ENCODE measurements at places on chromosomes 1 and 21. TPM values are rescaled to one million over a fixed set of nuclear protein-coding genes. Genes with fewer than 3 reads are reported as not detected.

The SLC1A7 gene
- total RNA-seq, result 21.1 TPM

The PIK3C2B gene
- 64.6 TPM for total RNA-seq

- no peak for DNase-seq
Observed at GRCh38 chr1:162366671-162367070, 10.0 kb downstream of the SPATA46 start.

DNA sequence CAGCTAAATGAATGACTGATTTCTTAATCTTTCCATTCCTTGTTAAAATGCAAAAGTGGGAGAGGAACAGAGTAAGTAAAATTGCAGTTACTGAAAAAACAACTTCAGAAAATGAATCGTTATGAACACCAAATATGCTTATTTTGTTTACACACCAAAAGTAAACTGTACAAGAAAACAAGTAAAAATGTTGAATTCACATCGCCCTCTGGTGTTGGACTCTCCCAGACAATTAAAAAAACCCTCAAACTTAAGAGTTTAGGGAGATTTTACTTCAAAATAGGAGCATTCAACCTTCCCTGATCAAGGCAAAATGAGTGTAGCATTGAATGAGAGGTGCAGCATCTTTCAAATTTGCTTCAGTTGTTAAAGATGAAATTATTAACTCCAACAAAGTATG is 19.4 kb upstream of the ESRRG start:
- no peak for DNase-seq

- no peak for DNase-seq
Observed at GRCh38 chr1:226644541-226645176, 94.4 kb downstream of the ITPKB start.

DNA sequence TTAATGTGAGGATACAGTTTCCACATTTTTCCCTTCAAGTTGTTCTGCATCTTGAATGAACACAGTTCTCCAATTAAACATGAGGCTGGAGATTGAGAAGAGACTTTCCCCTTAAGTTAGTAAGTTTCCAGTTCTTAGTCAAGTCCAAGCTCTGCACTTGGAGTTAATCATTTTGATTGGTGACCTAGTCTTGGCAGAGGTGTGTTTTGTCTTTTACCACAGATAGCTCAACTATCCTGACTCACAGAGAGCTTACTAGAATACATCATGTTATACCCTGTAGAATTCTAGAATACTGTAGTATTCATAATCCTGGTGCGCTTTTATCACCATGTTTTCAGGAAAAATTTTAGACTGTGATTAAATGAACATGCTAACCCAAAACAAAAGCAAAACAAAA is 129.2 kb downstream of the CYYR1 start:
- no peak for DNase-seq

GRCh38 chr1:77316966-77317365 is 35.1 kb downstream of the AK5 start:
- no peak for DNase-seq

DNA sequence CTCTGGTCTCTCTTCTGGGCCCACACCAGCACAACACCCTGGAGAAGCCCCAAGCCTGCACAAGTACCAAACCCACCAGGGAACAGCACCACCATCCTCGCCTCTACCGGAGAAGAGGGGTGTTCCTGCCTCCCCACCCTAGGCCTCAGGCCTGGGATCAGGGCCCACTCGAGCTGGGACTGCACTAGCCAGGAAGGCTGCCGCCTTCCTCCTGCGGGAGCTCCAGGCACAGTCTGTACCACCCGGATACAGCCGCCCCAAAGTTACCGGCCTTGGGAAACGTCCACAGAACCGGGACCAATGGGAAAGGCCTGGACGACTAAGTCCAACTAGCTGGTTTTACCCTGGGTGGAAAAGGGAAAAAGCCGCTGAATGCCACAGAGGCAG is 3.4 kb downstream of the TAL1 start:
- DNase-seq, result no peak

Measured in mucosa of gallbladder (tissue), 1 donor.